ENCODE measurements at places on chromosomes 3 and 15.

- no peak for DNase-seq
These were observed 40.7 kb upstream of the BSN start for GRCh38 chr3:49513494-49514124.

DNA sequence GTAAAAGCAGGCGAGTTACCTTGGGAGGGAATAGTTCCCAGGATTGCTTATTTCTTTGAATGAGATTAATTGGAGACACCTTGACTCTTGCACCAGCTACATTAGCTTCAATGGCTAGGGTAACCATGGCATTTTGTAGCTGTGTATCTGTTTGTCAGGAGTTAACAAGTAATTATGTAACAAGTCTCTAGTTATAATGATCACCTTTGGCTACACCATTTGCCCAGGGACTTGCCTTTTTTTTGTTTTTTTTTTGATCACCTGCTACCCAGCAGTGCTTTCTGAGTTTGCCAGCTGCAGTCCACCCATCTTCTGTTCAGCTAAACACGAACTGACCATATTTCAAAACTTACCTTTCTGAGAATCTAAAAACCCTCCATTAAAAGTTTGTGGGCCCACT lies 2.2 kb downstream of the MED12L start:
- no peak for DNase-seq

DNA sequence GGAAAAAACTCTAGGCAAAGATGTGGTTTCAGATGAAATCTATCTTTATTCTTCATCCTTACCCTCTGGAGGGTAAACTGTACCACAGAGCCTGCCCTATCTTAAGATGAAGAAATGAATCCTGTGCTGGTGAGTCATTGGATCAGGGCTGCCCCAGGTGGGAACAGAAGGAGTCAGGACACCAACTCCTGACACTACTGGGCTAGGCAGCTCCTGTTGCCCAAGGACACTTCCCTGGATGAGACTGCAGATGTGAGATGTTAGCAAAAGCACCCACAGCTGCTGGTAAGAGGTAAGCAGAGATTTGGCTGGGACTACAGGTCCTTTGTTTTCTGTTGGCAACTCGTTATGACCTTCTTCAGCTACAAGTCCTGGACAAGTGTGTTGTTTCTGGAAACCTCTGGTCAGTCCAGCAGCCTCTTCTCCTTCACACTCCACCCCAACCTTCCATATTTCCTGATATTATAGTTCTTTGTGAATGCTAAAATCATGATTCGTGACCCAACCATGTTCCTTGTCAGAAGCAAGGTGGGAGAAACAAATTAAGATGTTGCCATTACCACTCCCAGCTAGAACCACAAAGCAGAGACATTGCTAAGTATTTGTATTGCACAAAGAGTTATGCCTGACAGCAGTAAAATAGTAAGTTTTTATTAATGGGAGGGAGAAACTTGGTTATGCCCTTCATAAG lies 104.2 kb upstream of the TGFBR2 start:
- DNase-seq = no peak

DNA sequence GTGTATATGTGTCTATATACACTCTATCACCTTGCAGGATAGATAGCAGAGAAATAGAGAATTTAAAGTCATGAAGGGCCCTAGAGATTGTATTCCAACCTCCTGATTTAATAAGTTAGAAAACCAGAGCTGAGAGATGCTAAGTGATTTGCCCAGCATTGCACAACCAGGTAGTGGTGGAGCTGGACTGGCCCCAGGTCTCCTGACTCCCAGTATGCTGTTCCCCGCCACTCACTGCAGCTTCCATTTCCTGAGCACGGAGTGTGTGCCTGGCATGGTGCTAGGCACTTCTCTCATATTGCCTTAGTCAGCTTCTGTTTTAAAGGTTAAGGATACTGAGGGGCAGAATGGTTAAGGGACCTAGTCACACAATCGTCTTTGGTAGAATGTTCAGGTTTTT lies 129.4 kb upstream of the KLHL25 start:
- DNase-seq = no peak

DNA sequence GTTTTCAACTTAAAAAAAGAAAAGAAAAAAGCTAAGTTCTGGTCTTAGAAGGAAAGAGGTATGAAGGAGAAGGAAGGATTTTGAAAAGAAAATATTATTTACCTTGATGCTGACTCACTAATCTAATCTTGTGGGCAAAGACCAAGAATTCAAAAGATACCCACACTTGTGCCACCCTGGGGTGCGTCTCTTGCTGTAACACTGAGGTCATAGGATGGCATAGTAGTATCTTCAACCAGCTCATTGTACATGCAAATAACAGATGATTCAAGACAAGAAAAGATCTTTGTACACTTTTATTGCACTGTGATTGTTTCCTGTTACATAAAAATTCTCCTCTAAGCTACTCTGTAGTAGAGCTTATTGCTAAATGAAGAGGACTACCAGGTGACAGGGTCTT lies 17.3 kb downstream of the PLS1 start:
- DNase-seq = no peak

DNA sequence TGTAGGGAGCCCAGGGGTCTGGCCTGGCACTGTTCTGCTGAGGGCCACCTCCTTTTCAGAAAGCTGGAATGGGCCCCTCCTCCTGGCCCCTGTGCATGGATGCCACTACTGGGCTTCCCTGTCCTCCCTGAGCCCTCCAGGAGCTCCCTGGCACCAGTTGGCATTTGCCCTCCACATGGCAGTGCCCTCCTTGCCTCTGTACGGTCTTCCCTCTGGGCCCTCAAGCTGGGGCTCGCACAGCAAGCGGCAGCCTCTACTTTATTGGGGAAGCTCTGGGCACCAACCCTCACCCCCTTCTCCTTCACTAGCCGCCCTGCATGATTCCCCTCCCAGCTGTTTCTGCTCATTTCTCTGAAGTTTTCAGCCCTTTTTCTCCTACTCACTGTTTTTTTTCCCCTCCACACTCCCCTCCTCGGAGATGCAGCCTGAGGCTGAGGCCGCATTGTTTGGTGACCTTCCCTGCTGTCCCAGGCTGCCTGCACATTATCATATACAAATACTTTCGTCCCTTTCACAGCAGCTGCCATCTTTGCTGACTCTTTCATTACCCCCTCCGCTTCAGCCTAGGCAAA lies 127.3 kb downstream of the EEFSEC start:
- DNase-seq = no peak

Measured in stimulated activated CD4-positive, alpha-beta T cell treated with anti-CD3 and anti-CD28 coated beads, Interleukin-2, amount 100 ng/mL, for 24 hours (primary cell).